ENCODE measurements at places on chromosomes 7 and 10.

DNA sequence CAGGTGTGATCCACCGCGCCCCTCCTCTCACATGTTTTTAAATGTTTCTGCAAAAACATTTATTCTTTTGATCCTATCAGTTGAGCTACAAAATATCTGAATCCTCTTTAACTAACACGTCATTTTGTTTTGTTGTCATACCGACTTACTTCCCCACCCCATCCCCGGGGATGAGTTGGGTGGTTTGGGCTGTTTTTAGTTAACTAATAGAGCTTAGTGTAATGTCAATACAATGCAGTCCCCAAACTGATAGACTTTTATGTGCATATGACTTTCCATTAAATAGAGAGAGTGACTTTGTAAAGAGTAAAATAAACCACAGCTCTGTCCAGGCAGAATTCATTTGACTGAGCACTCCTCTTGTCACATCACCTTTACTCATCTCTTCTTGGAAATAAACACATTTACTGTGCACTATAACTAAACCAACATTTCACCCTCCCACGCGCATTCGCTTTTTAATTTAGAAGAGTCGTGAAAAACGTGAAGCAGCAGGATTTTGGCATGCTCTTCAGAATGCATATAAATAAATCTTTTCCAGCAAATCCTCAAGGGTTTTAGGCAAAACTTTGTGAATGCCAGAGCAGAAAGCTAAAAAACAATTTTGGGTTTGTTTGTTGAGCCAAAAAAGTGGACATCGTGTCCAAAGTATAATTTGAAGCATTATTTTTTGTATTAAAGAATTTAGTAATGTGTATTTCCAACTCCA, 187.4 kb upstream of the MGMT start:
- no peak overlapping the region for H3K27ac ChIP-seq
- no peaks in the 10 kb centered on the region for H3K27me3 ChIP-seq
- no peak for DNase-seq
- no peaks in the 10 kb centered on the region for H3K4me1 ChIP-seq

GRCh38 chr7:139709485-139709884, 68.3 kb downstream of the HIPK2 start:
- H3K27me3 ChIP-seq = no peaks in the 10 kb centered on the region
- no peaks in the 10 kb centered on the region for H3K36me3 ChIP-seq
- H3K4me3 ChIP-seq = no peak overlapping the region
- H3K27ac ChIP-seq = no peak overlapping the region

DNA sequence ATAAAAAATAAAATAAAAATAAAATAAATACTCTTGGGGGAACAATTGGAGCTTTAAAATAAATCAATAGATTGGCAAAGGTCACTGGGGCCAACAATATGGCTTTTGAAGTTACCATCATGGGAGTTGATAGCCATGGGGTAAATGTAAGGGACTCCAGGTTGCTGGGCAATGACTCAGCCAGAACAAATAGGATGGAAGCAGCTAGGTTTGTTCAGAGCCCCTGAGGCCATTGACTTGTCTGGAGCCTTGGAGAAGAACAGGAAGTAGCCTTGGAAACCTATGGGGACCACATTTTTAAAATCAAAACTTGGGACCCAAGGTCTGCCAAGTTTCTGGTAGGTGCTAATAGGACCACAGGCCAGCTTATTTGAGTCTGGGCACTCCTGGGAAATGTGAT, 20.2 kb upstream of the FRA10AC1 start:
- H3K4me3 ChIP-seq = no peak overlapping the region
- H3K4me1 ChIP-seq = no peaks in the 10 kb centered on the region
- H3K27me3 ChIP-seq = no peaks in the 10 kb centered on the region
- DNase-seq = no peak

GRCh38 chr10:60937784-60938654, 6.0 kb downstream of the RHOBTB1 start:
- H3K27ac ChIP-seq = peak overlapping the region; percentile 6
- no peak for DNase-seq
- H3K27me3 ChIP-seq = no peaks in the 10 kb centered on the region
- no peak overlapping the region for H3K4me3 ChIP-seq

GRCh38 chr10:91908337-91909116, 759 bp downstream of the FGFBP3 start:
- peak overlapping the region; percentile 52 for H3K27ac ChIP-seq
- H3K4me1 ChIP-seq = peaks cover 7% of the 10 kb centered on the region
- no peaks in the 10 kb centered on the region for H3K36me3 ChIP-seq
- DNase-seq = peak; percentile 83
- H3K4me3 ChIP-seq = peak overlapping the region; percentile 75
- no peaks in the 10 kb centered on the region for H3K27me3 ChIP-seq

DNA sequence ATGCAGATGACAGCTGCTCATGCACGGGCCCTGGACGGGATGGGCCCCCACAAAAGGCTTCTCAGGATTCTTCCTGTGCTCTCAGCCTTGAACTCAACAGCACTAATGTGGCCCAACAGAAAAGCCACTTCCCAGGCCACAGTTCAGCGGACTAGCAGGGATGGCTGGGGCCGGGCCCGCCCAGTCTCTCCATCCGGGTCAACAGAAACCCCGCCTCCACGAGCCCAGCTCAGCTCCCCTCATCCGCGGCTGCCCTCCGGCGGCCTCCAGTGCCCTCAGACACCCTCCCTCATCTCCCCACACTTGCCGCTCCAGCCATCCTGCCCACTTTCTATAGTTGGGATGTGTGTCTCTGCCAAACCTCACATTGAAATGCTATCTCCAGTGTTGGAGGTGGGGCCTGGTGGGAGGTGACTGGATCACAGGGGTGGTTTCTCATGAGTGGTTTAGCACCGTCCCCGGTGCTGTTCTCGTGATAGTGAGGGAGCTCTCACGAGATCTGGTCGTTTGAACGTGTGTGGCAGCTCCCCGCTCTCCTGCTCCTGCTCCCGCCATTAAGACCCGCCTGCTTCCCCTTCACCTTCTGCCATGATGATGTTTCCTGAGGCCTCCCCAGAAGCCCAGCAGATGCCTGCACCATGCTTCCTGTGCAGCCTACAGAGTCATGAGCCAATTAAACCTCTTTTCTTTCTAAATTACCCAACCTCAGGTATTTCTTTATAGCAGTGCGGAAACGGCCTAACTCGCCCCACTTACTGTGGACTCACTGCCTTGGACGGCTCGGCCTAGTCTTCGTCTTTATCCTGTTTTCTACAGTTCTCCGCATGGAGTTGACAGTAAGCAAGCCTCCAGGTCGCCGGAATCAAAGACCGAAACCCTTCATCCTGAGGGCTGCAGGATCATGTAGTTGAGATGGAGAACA, 169.9 kb upstream of the RNF32 start:
- no peak overlapping the region for H3K27ac ChIP-seq
- H3K27me3 ChIP-seq = no peaks in the 10 kb centered on the region
- H3K4me1 ChIP-seq = no peaks in the 10 kb centered on the region
- H3K36me3 ChIP-seq = no peaks in the 10 kb centered on the region
- DNase-seq = peak; percentile 43

- no peak overlapping the region for H3K4me3 ChIP-seq
- no peak for DNase-seq
- H3K27ac ChIP-seq = no peak overlapping the region
- no peaks in the 10 kb centered on the region for H3K4me1 ChIP-seq
- H3K36me3 ChIP-seq = no peaks in the 10 kb centered on the region
- H3K27me3 ChIP-seq = no peaks in the 10 kb centered on the region
Measured at GRCh38 chr7:120724955-120725354, 133.0 kb downstream of the TSPAN12 start.

Measured in testis (tissue), 5 donors.